ENCODE measurements at places on chromosomes 16 and 17. TPM values are rescaled to one million over a fixed set of nuclear protein-coding genes. Genes with fewer than 3 reads are reported as not detected.

DNA sequence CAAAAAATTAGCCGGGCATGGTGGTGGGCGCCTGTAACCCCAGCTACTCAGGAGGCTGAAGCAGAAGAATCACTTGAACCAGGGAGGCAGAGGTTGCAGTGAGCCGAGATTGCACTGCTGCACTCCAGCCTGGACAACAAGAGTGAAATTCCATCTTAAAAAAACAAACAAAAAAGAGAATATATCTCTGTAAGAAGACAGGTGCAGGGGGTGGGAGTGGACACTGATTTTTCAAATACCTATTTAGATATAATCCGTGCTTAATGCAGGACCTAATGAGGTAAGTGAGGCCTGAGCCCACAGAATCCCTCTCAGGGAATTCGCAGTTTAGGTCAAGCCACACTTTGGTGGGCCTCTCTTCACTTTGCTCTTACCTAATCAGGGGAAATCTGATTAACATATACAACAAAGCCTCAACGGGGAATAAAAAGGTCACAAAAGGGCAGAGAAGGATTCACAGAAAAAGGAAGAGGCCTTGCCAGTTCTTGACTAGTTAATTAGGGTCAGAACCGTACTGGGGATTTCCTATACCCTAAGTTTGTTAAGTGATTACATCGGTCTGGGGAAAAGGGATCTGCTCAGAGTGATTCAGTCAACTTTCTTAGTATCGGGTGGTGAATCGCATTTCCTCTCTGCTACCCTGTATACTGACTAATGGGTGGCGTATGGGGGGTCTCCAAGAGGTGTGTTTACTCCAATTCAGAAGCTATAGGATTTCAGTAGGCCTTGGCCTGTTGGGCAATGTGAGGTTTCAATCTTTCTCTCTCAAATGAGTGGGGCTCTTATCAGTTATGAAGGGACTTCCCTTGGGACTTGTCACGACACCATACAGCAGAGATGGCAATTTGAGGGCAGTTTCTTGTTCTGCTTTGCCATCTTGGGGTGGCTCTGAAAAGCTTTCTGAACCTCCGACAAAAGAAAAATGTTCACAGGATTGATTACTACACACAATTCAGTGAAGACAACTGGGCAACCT is 1.9 kb upstream of the NFAT5 start:
- DNase-seq: peak; percentile 15

The ARL2BP gene
- 18.8 TPM for polyA plus RNA-seq

DNA sequence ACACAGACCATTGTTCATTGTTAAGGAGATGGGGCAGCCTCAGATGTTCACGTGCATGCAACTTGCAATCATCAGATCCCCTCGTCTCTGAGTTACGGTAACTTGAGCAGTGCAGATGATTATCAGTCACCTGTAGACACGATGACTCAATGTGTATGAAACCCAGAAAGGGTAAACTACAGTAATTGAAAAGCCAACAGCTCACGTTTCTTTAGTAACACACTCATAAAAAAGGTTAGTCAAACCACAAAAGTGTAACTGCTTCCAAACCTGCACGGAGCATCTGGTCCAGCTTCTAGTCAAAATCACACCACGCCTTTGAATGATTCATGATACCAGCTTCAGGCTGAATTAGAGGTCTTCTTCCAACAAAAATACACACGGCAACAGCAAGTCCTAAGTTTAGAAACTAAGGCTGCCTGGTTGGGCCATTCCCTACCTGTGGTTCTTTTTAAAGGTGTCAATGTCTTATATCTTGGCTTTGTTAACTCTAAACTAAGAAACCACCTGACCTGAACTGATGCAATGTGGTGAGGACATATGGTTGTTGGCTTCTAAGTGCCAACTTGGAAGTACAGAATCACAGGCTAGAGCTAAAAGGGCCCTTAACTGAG is 32.3 kb downstream of the GRB7 start:
- DNase-seq: no peak

- no peak for DNase-seq
These were observed 939 bp downstream of the CORO6 start for GRCh38 chr17:29621751-29622194.

GRCh38 chr16:31488468-31489297 is 5.8 kb downstream of the SLC5A2 start:
- DNase-seq: no peak

The RHBDL3 gene
- polyA plus RNA-seq: 0.40 TPM

DNA sequence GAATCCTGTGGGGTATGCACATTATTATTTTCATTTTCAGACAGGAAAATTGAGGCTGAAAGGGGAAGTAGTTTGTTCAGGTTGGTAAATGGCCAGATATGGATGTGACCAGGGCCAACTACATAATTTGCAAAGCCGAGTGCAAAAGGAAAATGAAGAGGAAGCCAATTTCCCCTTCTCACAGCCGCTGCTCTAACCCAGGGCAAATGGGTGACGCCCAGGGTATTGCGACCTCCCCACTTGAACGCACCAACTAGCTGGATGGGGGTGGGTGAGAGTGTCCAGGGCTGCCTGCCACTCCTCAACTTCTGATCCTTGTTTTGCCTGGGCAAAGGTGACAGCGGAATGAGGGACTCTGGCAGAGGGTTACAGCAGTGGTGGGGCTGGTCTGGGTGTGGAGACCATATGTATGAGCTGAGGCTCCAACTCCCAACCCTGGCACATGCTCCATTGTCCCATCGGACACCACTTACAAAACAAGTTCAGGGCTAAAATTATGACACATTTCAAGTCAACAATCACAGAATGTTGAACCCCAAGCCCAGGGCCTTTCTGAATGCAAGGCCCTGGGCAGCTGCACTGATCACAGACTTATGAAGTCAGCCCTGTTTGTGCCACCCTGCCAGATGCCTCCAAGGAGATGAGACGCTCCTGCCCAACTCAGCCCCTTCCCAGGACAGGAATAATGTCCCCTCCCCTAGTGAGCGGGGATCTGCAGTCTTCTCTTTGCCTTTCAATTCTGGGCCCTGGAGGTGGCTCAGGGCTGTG is 1.7 kb downstream of the ANKRD40CL start:
- DNase-seq: peak; percentile 88

The GNG13 gene
- polyA plus RNA-seq: 3.0 TPM

The CCL7 gene
- 0.15 TPM for polyA plus RNA-seq

DNA sequence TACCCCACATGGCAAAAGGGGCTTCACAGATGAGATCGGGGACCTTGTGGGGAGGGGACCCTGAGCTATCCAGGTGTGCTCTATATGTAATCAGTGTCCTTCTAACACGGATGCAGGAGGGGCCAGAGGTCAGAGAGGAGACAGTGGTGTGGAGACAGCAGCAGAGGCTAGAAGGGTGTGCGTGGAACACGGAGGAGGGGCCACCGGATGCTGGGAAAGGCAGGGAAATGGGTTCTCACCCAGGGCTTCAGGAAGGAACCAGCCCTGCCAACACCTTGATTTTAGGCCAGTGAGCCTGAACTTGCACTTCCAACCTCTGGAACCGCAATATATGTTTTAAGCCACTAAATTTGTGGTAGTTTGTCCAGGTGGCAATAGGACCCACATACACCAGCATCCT is 4.6 kb upstream of the SLC38A8 start:
- no peak for DNase-seq

- peak; percentile 93 for DNase-seq
These were observed at the start of gene BBS2 for GRCh38 chr16:56519459-56520250. Gene BBS2, minus strand, starts transcription at chr16:56520024. Its CDS starts 162 bp downstream, at chr16:56519862.

The TVP23C gene
- 2.5 TPM for polyA plus RNA-seq

DNA sequence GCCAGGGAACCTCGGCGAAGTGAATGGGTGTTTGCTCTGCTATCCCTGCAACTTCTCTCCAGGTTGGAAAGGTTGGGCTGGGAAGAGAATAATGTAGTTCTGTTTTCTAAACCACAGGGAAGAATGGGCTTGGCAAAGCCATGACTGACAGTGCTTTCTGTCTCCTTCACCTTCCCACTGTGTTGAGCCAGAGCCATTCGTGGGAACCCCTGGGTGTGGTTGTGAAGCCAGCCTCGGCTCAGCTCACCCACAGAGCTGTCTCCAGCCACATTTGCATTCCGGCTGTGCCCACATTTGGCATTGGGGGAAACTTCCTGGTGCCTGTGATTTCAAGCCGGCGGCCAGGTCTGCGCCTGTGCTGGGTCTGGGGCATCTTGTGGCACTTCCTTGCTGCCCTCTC is 39.9 kb downstream of the BAIAP2 start:
- no peak for DNase-seq

GRCh38 chr16:15708096-15708495 is 58.1 kb downstream of the NDE1 start:
- DNase-seq: no peak

GRCh38 chr17:17752089-17752820 is 71.0 kb downstream of the RAI1 start:
- peak; percentile 94 for DNase-seq

GRCh38 chr16:4517812-4518680 is 20.5 kb downstream of the CDIP1 start:
- DNase-seq: peak; percentile 30

DNA sequence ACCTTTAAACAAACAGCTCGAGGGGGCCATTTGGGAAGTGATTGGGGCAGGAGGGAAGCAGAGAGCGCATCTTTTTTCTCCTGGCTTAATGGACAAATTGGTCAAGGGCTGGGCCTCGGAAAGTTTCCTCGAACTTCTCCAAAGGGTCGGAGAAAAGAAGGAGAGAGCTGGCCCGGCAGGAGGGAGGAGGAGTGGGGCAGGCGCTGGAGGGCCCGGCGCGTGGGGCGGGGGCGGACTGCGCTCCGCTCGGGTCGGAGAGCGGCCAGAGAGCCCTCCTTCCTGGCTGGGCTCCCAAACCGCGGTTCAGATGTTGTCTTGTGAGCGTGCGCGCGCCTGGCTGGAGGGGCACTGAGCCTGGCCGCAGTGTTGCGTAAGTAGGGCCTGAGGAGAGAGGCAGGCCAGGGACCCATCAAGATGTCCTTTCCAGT is 1.2 kb downstream of the MMP2 start:
- peak; percentile 47 for DNase-seq
